ENCODE measurements at places on chromosomes 7 and 10.

- DNase-seq = no peak
Observed at GRCh38 chr10:24701447-24701846, 22.2 kb downstream of the ARHGAP21 start.

- DNase-seq = no peak
Observed at GRCh38 chr7:112892263-112892662, 102.1 kb upstream of the TMEM168 start.

GRCh38 chr10:114401195-114401791, 3.0 kb downstream of the AFAP1L2 start:
- no peak for DNase-seq

GRCh38 chr7:146654048-146654447, 537.4 kb downstream of the CNTNAP2 start:
- DNase-seq = no peak

GRCh38 chr10:24494236-24494635, 229.5 kb downstream of the ARHGAP21 start:
- DNase-seq = no peak

- DNase-seq = no peak
Observed at GRCh38 chr10:122199070-122199469, 72.0 kb upstream of the BTBD16 start.

DNA sequence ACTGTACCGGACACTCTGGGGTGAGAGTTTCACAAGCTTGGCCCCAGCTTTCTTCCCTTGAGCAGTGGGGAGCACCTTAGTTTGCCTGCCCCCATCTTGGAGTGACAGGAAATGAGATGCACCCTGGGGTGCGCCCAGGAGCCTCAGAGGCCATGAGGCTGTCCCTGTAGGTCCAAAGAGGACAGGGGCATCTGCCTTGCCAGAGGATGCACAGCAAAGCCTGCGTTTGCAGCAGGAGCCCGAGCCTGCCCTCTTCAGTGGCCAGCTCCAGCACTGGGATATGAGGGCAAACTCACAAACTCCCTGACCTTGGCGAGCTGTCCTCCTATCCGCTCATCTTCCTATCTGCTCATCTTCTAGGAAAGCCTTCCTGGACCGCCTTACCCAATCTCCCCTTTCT, 79.5 kb downstream of the PROSER2 start:
- DNase-seq = no peak

DNA sequence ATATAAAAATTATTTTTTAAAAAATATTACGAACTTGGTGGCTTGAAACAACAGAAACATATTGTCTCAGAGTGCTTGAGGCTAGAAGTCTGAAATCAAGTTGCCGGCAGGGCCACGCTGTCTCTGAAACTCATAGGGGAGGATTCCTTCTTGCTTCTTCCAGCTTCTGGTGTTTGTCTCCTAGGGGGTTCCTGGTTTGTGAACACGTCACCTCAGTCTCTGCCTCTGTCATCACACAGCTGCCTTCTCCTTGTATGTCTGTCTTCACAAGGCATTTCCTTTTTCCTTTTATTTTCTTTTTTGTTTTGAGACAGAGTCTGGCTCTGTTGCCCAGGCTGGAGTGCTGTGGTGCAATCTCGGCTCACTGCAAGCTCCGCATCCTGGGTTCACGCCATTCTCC, 12.7 kb upstream of the SNX8 start:
- no peak for DNase-seq

DNA sequence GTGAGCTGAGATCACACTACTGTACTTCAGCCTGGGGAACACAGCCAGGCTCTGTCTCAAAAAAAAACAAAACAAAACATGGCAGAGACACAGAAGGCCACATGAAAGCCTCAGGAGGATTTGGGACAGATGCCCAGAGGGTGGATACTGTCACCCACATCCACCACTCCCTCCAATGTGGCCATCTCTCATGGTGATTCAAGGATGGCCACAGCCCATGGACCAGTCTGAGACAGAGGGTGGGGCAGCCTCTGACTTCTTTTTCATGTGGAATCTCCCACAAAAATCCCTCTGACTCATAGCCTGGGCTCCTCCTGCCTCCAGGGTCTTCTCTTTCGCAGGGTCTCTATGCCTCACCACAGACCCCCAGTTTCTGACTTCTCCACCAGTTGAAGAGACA, 59.0 kb upstream of the GTF2I start:
- DNase-seq = no peak

DNA sequence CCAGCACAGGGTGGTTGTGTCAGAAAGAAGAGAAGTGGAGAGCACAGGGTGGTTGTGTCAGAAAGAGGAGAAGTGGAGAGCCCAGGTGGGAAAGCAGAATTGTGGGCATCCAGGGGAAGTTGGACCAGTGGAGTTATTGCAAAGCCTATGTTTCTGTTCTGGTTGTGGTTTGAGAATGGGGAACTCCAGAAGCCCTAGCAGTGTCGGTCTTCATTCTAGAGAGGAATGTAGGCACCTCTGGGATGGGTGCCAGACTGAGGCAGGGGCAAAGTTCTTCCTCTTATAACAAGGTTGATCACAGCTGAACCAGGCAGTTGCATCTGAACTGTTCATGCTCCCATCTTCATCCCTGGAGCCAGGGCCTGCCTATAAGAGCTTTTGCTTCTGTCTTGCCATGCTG, 954 bp downstream of the FSCN3 start:
- no peak for DNase-seq

DNA sequence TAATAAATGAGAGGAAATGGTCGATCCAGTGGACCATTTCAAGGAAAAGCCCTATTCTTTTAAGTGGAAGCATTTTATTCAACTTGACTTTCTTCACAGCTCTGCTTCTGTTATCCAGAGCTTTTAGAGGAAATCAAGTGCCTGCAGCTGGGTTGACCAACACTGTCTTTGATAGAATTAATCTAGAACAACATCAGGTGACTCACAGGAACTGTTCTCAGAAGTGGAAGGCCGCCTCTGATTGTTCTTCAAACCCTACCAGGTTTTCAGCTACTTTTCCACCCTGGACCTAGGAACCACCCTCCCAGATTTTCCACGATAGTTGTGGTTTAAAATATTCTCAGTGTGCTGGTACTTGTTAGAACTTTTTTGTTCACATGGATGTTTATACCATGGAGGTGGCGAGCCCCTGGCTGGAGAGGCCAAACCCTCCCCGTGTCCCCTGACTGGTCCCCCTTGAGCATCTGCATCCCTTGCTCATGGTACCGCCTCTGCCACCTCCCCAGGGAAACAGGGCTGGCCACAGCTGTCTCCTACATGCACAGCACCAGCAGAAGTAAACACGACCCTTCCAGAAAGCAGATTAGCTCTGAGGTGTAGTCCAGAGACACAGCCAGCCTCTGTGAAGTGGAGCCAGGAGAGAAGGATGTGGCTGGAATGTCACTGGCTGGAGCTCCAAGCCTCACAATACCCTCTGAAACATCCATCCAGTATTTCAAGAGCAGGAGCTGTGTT, 293.3 kb downstream of the USP6NL start:
- DNase-seq = no peak

- no peak for DNase-seq
Observed at GRCh38 chr10:93062514-93063143, 2.0 kb downstream of the CYP26C1 start.

All from activated CD4-positive, alpha-beta T cell treated with anti-CD3 and anti-CD28 coated beads for 4 hours (primary cell).